ENCODE measurements at places on chromosomes 4 and X.

DNA sequence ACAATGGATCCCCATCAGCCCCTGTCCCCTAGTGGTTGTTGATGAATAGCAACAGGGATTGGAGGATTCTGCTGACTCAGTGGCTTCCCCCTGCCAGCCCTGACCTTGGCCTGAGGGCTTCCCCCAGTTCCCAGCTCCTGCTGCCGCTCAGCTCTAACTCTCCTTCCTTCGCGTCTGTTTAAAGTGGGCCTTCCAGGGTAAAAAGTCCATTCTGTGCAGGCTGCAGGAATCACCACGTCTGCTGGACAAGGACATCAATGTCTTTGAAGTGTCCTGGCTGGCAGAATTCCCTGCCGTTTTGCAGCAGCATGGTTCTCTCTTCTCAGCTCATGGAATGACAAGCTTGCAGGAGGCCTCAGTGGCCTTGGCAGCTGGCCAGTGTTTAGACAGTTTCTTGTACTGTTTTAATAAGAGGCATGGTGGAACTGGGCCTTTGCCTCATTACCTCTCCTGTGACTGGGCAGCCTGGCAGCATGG, 152.5 kb upstream of the STX18 start:
- no peak for DNase-seq

- DNase-seq, result no peak
Measured at GRCh38 chr4:56468097-56468422, 643 bp downstream of the SRP72 start.

- no peak for DNase-seq
Measured at GRCh38 chrX:46256875-46257274, 288.3 kb downstream of the ZNF674 start.

DNA sequence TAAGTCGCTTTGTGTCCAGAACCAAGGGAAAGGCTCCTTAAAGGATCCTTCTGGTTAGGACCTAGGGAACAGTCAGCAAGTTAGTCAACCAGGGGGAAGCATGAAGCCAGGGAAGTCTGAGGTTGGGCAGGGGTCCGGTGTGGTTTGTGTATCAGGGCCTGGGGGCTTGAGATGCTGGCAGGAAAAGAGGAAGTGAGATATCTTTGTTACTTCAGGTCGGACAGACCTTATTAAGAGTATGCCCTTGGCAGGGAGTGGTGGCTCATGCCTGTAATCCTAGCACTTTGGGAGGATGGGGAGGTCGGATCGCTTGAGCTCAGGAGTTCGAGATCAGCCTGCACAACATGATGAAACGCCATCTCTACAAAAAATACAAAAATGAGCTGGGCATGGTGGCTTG, 52.3 kb upstream of the TRPC5OS start:
- no peak for DNase-seq

DNA sequence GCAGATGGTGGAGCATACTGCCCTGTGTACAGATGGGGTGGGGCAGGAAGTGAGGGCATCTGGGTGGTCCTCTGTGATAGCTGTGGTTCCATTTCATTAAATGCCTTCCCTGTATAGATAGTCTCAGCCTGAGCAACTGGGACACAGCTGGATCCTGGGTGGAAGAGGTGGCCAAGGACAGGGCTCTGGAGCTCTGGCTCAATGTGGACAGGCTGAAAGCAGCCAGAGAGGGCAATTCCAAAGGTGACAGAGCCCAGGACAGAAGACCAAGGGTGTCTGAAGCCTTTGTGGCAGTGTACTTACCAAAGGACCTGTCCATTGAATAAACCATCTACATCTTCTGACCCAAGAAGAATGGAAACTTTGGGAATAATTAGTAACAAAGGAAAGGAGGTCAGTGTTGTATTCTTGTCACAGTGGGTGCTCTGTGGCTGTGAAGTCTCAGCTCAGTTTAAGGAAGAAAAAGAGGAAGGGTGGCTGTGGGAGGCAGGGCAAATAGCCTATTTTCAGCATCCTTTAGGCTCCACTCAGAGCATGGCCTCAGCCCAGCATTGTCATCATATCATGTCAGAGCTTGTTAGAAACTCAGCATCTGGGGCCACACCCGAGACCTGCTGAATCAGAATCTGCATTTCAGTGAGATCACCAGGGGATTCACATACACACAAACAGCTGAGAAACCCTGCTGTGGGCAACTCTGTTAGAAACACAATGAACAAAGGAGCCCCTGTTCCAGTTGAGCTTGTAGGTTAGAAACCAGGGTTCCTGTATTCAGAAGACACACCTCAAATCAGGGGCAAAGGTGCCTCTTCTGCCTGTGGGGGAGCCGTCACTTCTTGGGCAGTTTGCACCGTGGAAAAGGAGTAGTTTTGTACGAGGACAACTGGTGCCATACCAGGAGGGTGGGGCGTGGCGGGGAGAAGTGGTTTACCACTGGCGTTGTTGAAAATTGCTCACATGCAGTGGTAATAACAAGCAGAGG, 168.6 kb downstream of the PTTG2 start:
- DNase-seq, result no peak

DNA sequence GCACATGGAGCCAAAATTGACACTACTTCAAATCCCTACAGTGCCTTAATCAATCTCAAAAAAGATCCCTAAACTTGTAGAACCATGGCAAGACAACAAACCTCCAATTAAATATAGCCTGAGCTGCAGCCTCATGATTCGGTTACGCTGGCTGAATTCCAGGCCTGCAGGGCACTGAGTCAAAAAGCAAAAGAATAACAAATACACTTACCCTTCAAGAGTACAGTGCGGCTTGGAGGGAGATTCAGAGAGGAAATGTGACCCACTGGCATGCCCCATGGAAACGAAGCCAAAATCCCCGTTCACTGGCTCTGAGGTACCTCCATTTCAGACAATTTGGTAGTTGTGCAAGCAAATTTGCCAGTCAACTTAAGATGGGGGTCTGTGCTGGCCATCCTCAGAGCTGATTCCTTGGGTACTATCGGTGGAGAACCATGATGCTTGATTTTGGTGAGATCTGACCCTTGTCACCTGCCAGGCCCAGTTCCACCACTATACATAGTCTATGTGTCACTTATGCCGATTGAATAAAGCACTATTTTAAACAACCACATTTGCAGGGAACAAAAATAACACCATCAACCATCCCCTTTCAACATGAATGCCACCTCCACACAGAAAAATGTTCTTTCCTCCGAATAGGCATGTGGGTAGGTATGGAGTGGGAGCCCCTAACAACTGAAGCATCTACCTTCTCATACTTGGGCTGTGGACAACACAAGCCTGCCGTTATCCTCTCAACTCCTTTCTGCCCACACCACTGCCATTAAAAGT, 2.1 kb downstream of the C4orf54 start:
- no peak for DNase-seq

- DNase-seq, result no peak
Measured at GRCh38 chr4:29970626-29971025, 749.5 kb upstream of the PCDH7 start.

- DNase-seq, result no peak
Measured at GRCh38 chr4:24836661-24837242, 41.4 kb downstream of the SOD3 start.

GRCh38 chr4:67546004-67546356, 677 bp upstream of the CENPC start:
- no peak for DNase-seq

DNA sequence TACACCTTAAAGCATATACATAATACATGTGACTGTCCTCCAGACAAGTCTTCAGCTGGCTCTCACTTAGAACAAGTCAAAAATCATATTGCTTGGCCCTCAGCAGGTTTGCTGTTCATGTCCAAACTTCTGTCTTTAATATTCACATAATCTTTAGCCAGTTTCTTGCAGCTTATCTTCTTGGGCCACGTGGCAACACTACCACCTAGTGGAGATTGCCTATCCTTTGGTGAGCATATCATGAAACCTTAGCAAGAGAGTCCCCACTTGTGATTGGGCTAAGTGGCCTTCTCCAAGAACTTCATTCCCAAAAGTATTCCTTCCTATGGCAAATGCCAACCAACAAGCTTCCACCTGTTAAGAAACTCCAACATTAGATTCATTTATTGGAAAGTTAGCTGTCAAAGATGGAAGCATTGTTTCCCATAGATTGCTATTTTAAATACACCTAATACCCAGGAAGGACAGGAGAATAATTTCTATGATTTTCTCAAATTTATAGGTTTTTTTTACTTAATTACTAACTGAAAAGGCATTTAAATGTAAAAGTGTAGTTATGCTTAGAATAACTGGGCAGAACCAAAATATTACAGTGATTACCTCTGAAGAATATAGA, 231.9 kb upstream of the INTU start:
- DNase-seq, result no peak

All from cortex of kidney (tissue), 1 donor.